ENCODE measurements at places on chromosomes 16 and 17. TPM values are rescaled to one million over a fixed set of nuclear protein-coding genes. Genes with fewer than 3 reads are reported as not detected.

PRR11 gene
- total RNA-seq: 1.2 TPM

AOC2 gene
- 1.7 TPM for total RNA-seq

RAB11FIP4 gene
- 28.1 TPM for total RNA-seq

SLC6A2 gene
- total RNA-seq: not detected
